Smooth muscle cell of bladder (primary cell): ENCODE measurements at places on chromosomes 4 and X. TPM values are rescaled to one million over a fixed set of nuclear protein-coding genes. Genes with fewer than 3 reads are reported as not detected.

Gene PFKFB1
- under 0.01 TPM in 1 of 2 replicates, not detected in the other for total RNA-seq

Gene JAKMIP1
- under 0.01 TPM in 1 of 2 replicates, not detected in the other for total RNA-seq

Gene PRDM8
- total RNA-seq, result 2.8 and 2.9 TPM in 2 replicates

Gene PRDM5
- 17.7 and 19.3 TPM in 2 replicates for total RNA-seq

Gene PRSS12
- 34.1 and 62.7 TPM in 2 replicates for total RNA-seq

Gene P2RY8
- not detected in 2 replicates for total RNA-seq

Gene HSFX2
- 0.14 and 0.28 TPM in 2 replicates for total RNA-seq

Gene SRPX2
- 29.2 and 32.7 TPM in 2 replicates for total RNA-seq

Gene KLHL13
- 39.1 and 55.6 TPM in 2 replicates for total RNA-seq

Gene FGF5
- 2.1 and 2.3 TPM in 2 replicates for total RNA-seq
